ENCODE measurements at places on chromosomes 13 and 19.

- no peak for DNase-seq
Observed at GRCh38 chr19:2529473-2529918, 53.6 kb downstream of the GADD45B start.

DNA sequence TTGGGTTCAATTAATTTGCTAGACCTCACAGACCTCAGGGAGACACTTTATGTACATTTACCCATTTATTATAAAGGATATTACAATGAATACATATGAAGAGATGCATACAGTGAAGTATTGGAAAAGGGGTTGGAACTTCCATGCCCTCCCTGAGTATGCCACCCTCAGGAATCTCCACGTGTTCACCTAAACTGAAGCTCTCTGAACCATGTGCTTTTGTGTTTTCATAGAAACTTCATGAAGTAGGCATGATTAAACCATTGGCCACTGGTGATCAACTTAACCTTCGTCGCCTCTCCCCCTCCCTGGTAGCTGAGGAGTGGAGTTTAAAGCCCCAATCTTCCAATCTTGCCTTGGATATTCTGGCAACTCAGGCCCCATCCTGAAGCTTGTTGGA is 20.3 kb downstream of the ZNF160 start:
- no peak for DNase-seq

- DNase-seq = no peak
Observed at GRCh38 chr19:19321141-19321577, 530 bp downstream of the MAU2 start.

DNA sequence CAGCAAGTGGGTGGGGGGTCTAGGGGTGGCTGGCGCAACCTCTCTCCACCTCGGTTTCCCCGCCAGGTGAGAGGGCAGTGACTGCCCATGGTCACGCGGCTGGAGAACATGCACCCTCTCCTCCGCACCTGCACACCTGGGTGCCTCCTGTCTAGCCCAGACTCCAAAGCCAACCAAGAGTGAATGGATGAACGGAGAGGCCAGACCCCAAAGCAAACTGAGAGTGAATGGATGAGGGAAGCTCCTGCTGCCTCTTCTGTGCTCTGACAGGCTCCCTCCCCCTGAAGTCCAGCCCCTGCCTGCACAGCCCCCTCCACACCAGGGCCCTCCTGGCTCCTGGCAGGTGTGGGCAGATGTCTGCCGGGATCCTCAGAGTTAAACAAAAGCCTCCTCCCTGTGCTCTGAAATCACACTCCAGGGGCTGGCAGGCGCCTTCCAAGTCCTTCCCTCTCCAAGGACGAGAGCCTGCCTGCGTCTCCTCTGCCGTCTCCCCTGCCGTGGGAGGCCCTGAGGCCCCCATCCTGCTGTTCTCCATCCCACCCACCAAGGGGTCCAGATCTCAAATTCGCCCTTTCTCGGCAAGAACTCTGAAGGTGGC is 2.2 kb downstream of the SBNO2 start:
- DNase-seq = no peak

- DNase-seq = no peak
Observed at GRCh38 chr13:20495087-20496023, 30.3 kb downstream of the CRYL1 start.

GRCh38 chr19:30085394-30085793 is 143.4 kb downstream of the URI1 start:
- DNase-seq = no peak

DNA sequence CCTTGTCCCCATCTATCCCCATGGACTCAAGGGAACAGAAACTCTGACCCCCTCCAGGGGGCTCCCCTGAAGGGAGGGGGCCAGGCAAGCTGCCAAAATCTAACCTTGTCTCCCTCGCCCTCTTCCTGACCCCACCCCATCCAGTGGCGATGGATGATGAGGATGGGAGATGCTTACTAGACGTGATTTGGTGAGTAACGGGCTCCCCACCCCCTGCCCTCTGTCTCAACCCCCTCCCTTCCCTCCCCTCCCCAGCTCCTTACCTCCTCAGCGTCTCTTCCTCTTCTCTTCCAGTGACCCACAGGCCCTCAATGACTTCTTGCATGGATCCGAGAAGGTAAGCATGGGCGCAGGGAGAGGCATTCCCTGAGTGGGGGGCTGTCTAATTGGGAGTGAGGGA is 39.8 kb upstream of the EHD2 start:
- no peak for DNase-seq

GRCh38 chr19:33809960-33810359 is 13.3 kb downstream of the KCTD15 start:
- DNase-seq = no peak

DNA sequence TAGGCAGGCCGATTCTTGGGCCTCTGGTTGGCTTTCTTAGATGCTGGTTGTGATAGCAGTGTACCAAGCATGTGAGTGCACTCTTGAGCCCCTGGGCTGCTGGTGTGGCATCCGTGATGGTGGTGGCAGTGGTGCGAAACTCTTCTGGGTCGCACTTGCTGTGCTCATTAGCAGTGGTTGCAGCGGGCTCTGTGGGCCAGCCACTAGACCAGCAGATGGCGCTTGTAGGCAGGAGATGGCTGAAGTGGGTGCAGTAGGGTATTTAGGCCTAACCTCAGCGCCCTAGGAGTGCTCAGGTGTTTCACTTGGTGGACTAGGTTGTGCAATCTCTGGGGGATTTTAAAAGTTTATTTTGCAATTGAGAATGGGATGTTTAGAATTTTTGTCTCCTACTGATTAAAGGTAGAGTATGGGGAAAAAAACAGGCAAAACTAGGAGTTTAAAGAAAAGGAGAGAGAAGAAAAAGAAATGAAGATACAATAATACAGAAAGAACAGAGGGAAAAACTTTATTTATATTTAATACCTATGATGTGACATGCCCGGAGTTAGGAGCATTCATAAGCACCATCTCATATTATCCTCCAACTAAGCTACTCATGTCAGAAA is 4.3 kb upstream of the ZNF17 start:
- peak; percentile 22 for DNase-seq

DNA sequence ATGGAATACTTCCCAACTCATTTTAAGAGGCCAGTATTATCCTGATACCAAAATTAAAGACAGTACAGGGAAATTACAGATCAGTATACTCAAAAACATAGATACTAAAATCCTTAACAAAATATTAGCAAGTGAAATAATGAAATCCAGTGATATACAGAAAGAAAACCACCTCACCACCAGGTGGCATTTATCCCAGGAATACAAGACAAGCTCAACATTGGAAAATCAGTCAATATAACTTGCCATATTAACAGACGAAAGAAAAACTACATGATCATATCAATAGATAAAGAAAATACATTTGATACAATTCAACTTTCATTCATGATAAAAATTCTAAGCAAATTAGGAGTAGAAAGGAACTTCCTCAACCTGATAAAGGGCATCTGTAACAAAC is 6.7 kb upstream of the GNA15 start:
- no peak for DNase-seq

DNA sequence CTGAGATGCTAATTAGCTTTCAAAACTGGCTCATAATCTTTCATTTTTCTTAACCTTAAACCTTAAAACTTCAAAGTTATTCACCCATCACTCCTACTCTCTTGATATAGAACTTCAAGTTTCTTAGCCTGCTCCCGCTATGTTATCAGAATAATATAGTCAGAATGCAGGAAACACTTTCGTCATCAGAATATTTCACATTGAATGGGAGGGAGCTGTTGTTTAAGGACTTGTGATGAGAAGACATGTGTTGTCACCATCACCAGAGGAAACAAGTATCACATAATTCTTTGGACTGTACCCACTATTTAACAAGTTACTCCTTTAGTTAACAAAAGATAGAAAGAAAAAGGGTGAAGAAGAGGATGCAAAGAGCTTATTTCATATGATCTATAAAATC is 65.0 kb upstream of the FNDC3A start:
- no peak for DNase-seq

DNA sequence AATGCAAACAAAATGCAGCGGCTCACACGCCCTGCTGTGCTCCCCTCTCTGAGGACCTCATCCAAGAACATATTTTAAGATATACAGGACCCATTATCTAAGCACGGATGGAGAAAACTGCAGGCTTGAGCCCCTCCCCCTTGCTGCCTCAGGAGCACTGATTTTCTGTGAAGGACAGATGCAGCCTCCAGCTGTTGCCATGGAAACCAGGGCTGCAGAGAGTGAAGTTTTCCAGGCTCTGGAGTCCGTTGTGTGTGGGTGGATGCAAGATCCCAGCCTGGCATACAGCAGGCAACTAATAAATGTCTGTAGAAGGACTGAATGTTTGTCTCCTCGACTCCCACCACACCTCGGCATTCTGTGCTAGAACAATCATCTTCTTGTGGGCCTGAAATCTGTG is 105.6 kb upstream of the PEG3 start:
- DNase-seq = no peak

- DNase-seq = no peak
Observed at GRCh38 chr13:27419328-27419727, 5.1 kb upstream of the GTF3A start.

DNA sequence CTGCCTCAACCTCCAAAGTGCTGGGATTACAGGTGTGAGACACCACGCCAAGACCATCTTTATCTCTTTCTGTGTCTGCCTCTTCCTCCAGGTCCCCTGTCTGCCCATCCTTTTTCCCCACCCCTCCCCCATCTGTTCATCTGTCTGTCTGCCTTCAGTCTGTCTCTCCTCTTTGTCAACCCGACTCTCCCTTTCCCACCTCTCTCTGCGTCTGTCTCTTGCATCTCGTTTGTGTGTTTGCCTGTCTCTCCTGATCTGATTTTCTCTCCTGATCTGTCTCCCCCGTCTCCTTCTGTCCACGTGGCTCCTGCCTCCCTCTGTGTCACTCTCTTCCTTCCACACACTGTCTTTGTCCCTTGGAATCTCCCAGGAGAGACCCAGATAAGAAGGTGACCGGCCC is 10.0 kb downstream of the VASP start:
- no peak for DNase-seq

DNA sequence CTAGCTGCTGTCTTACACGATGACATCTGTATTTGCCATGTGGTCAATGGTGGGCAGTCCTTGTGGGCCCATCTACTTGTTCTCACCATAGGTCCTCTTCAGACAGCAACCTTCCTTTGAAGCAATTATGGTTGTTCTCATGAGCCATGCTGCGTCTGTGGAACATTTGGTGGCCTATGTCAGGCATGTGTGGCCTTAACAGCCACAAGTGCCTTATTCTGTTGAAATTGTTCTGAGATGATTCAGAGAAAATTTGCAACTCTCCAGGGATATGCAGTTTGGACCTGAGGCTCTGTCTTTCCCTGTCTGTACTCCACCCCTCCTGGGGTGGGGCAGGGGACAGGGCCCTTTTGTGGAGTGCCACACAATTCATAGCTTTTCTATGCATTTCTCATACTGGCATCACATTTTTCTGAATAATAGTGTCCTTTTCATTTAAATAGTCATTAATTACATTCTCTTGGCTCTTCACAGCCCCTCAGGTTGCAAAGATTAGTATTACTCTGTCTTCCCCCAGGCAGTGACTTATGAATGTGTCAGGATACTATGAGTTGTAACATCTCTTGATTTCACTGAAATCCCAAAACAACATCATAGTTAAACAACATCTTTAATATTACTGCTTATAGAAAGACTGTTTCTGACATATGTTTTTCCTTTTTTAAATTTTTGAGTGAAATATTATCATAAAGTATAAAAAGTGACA is 102.1 kb downstream of the ITGBL1 start:
- DNase-seq = no peak

DNA sequence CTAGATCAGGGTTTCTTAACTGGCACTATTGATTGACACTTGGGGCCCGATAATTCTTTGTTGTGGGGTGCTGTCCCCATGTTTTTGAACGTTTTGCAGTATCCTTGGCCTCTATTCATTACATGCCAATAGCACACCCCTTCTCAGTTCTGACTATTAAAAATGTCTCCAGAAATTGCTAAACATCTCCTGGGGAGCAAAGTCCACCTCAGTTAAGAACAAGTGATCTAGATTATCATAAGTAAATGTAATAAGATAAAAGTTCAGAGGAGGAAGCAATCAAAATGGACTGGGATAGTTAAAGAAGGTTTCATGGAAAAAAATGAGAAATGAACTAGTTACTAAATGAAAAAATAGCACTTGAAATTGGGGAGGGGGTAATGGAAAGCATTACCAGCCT is 98.1 kb upstream of the MIR17HG start:
- DNase-seq = no peak

GRCh38 chr19:15196360-15197005 is 4.3 kb downstream of the NOTCH3 start:
- DNase-seq = no peak

- DNase-seq = peak; percentile 39
Observed at GRCh38 chr19:11355160-11356073, at the start of gene PLPPR2. PLPPR2 (plus strand) TSS chr19:11355432; CDS start chr19:11357674, 2,242 bp downstream.

DNA sequence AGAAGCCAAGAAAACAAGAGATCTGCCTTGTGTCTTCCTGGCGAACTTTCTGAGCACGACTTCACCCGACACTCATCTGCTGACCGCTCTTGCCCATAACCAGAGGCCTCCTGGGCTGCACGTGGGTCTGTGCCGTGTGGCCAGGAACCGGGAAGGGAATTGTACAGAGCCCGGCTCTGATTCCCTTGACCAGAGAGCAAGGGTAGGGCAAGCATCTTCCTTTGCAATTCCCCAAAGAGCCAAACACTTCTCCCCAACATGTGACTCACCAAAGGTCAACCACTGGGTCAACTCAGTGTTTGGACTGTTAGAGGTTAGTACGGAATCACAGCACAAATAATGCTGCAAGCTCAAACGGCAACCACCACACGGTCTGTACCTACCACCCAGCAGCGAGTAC is 48.9 kb downstream of the KLF2 start:
- DNase-seq = no peak

DNA sequence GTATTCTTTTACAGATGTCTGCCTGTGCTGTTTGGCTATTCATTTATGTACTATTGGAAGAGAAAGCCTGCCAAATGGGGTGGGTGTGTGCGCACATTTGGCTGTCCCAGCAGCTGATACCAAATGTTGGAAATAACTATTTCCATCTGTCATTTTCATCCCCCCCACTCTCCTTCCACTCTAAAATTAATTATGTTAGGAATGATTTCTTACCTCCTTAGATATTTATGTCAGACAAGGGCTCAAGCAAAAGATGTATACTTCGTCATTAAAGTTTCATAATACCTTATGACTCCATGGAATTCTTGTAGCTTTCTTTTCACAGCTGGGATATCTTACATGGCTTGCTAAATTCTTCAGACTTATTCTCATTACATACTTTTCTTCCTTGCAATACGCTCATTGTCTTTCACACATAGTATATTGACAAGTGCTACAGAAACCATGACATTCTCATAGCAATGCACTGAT is 18.6 kb downstream of the ITM2B start:
- no peak for DNase-seq

- no peak for DNase-seq
Observed at GRCh38 chr19:44588771-44589112, 24.6 kb upstream of the IGSF23 start.

DNA sequence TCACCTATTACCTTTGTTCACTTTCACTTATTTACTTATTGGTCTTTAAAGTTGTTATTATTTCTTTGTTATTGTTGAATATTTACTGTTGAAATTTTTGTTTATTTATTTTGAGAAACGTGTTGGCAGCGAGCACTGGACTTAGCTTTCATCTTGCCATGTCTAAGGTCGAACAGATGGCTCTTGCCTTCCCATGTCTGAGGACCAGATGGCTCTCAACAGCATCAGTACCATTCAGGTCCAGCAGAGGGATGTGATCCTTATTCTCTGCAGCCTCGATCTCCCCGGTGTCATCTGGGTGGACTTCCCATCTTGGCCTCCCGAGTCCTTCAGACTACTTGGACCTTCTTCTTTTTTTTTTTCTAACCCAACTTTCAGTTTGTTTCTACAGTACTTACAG is 1437.6 kb downstream of the UQCRFS1 start:
- DNase-seq = no peak
